ENCODE measurements at places on chromosomes 5 and 9.

DNA sequence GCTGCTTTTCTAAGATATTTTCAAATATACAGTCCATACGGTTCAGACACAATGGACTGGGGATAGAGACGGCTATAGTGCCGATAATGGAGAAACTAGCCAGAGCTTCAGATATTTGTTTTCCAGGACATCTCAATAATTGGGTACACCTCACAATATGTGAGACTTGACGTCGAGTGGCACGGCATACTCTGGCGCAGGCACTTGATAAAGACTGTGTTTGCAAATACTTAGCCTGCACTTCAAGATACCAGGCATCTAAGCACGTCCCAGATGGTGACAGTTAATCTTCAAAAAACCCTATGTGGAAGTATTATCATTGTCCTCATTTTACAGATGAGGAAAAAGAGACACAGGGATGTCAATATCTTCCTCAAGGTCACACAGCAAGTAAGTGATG is 48.5 kb downstream of the SEMA5A start:
- DNase-seq = no peak

DNA sequence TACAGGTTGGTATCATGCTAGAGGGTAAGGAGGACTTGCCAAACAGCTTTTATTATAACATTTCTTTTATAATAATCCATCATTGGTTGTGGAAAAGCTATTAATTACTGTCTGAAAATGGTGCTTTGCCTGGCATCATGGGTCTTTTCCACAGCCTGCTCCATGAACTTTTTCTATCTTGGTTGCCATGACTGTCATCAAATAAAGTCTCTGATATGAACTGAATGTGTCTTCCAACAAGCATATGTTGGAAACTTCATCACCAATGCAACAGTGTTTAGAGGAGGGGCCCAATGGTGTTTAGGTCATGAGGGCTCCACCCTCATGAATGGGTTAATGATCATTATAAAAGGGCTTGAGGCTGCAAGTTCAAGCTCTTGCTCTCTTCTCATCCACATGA is 81.0 kb downstream of the FREM1 start:
- no peak for DNase-seq

- no peak for DNase-seq
These were observed 18.3 kb downstream of the ASPN start for GRCh38 chr9:92463984-92464383.

DNA sequence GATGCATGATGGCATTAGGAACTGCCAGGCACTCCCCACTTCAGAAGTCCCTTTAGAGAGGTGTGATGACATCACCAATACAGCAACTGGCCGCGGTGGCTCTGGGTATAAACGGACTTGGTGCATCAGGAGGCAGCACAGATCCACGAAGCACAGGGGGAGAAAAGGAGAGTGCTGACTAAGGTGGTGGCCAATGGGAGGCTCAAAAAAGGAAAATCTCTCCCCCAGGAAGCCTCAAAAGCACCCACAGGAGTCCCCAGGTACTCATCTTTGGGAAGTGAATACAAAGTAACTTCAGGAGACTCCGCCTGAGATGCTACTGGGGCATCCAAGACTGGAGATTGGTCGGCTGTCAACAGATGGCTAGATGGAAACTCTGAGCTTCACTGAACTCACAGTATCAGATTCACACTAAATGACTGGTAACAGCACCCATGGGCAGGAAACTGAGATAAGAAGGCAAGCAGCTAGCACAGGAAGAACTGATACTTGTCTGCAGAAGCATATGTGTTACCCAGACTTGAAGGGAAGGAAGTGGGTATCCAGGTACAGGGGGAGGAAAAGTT is 7.6 kb downstream of the TTC39B start:
- DNase-seq = no peak

DNA sequence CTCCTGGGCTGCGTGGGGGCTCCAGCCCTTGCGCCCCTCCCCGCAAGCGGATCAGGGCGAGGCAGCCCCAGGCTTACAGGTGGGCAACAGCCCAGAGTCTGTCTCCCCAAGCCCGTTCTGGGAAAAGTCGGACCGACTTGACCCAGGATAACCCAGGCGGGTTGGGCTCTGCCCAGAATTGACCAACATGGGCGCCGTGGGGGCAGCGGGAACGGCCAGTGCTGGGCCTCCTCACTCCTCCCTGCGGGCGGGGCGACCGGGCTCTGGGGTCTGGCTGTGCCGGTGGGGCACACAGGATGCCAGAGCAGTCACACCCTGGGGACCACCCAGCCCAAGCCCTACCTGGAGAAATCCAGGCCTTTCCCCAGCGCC is 15.3 kb upstream of the SYNPO start:
- no peak for DNase-seq

DNA sequence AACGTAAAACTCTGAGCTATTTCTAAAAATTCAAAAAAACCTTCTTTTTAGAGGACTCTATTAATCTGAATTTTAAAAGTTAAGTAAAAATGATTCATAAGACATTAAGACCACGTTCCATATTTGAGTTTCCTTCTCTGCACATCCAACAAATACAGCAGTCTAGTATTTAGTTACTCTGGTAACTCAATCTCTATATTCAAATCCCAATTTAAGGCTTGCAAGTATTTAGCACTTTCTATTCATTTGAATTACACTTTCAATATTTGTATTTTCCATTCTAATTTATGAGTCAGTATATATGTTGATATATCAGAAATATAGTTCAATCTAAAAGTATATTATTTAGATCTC is 17.7 kb downstream of the RFX3 start:
- DNase-seq = no peak

GRCh38 chr5:34656700-34657273 is 659 bp downstream of the RAI14 start:
- peak; percentile 66 for DNase-seq

- DNase-seq = no peak
These were observed 37.8 kb upstream of the CRB2 start for GRCh38 chr9:123318202-123318601.

GRCh38 chr9:116483622-116484491 is 203.2 kb upstream of the TRIM32 start:
- no peak for DNase-seq

DNA sequence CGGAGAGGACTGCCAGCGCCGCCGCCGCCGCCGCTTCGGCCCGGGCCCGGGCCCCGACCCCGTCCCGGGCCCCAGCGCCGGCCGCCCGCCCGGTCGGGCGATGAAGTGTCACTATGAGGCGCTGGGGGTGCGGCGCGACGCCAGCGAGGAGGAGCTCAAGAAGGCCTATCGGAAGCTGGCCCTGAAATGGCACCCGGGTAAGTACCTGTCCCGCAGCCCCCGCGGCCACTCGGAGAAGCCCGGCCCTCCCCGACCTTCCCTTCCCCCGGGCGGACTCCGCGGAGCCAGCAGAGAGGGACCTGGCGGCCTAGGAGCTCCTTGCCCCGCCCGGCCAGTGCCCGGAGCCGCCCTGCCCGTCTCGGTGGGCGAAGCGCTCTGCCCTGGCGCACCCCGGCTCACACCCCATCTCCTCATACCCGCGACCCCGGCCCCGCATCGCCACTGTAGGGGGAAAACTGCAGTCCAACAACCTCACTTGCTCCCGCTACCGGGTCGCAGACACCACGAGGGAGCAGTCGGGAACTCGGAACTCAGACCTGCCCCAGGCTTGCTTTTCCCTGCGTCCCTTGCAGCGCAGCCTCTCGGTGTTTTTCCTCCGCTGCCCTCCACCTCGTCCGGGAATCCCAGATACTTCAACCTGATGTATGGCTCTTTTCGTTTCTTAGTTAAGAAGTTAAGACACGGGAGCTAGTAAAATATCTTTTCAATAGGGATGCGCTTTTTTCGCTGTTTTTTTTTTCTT is 532 bp downstream of the DNAJC21 start:
- peak; percentile 92 for DNase-seq

GRCh38 chr5:124887223-124887622 is 140.8 kb upstream of the ZNF608 start:
- DNase-seq = no peak

DNA sequence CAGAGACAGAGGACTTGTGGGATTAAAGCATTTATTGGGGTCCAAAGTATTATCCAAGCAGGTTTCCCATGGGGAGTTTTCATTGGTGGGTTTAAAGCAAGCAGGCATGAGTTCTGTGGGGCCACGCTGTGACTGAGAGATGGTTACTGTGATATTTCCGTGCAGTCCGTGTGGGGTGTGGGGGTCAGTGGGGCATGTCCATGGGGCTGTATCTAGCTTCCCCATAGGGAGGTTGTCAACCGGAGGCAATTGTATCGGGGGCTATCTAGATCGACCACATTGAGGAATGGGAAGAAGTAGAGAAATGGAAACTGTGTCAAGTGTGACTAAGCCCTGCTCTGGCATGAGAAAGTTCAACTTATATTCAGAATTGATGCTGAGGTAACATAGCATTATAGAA is 7.1 kb upstream of the RPS23 start:
- DNase-seq = no peak

DNA sequence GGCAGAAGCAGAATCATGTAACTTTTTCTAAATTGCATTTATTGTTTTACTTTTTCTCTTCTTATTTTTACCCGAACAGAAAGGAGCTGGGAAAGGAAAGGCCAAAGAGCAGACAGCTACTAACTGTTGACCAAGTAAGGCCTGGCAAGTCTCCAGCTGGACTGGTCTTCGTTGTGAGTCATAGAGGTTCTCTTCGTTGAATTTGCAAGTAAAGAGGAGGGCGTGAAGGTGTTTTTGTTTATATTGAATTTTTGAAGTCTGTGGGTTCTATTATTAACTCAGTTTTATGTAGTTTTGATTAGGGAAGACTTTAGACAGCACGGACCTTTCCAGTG is 416.5 kb upstream of the CCNH start:
- DNase-seq = no peak

GRCh38 chr9:104287253-104287878 is 193.3 kb downstream of the SMC2 start:
- DNase-seq = no peak

DNA sequence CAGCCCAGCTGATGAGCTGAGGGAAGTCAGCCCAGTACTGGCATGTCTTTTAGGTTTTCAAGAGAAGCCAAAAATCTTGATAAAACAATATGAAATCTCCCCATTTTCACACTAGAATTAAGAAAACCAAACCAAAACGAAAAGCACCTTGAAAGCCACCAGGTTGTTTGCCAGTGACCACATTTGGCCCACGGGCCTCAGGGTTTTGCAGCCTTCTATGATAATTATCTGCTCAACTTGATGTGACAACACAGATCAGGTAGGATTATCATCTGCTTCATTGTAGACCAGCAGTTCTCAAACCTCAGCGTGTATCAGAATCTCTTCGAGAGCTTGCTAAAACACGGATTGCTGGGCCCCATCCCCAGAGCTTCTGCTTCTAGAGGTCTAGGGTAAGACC is 101.4 kb downstream of the GALNT10 start:
- DNase-seq = peak; percentile 13

- DNase-seq = no peak
These were observed 18.5 kb upstream of the KIF12 start for GRCh38 chr9:114117614-114117995.

DNA sequence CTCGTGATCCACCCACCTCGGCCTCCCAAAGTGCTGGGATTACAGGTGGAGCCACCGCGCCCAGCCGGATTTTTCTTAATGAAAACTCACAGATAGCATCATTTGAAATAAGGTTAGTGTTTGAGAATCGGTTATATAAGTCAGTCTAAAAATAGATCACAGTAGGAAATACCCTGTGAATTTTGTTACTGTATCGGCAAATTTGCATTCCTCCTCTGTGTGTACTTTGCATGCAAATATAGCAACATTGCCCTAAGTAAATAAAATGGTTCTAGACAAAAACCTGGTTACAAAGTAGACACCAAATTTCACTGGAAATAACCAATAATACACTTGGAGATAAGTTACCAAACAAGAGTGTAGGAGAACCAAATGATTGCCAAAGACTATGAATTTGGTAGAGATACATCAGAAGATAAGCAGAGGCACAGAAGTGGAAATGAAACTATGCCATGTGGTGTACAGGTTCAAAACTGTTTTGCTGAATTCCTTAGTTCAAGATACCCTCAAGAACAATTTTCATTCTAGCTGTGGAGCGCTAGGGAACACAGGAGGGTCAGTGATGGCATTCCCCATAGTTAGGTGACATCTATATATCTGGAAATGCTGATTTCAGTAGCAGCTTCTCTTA is 58.1 kb downstream of the ICE1 start:
- DNase-seq = no peak

All from endodermal cell (in vitro differentiated cells).